Sigmoid colon (tissue), 7 donors: ENCODE measurements at places on chromosomes 5 and 9. TPM values are rescaled to one million over a fixed set of nuclear protein-coding genes. Genes with fewer than 3 reads are reported as not detected.

- no peak overlapping the region for H3K4me3 ChIP-seq
- no peaks in the 10 kb centered on the region for H3K36me3 ChIP-seq
- DNase-seq = no peak
- no peak overlapping the region for H3K27ac ChIP-seq
- no peaks in the 10 kb centered on the region for H3K27me3 ChIP-seq
- H3K4me1 ChIP-seq = no peaks in the 10 kb centered on the region
Measured at GRCh38 chr9:8946461-8946860, 1146.9 kb upstream of the DMAC1 start.

DNA sequence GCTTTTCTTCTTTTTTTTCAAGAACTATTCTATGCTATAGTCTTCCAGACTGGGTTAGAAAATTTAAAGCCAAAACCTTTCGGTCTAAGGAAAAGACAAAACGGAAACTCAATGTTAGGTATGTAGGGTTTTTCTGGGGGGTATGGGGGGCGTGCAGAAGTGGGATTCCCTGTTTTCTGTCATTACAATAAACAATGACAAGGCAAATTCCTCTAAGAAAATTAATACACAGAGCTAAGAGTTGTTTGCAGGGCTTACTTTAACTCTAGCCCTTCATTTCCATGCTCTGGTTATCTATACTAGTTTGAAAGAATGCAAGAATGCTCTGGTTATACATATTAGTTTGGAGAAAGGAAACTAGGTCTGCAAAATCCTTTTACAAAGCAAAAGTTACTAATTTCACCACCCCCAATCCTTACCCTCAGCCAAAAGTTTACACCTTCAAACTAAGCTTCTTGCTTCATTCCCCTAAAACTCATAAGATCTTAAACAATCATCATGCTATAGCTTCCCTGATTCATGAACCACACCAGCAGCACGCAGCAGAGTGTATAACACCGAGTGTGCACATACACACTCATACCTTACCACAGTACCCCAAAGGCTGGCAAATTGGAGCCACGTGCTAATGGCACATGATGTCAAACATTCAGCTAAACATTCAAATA lies 89.1 kb upstream of the NR5A1 start:
- H3K27me3 ChIP-seq = no peaks in the 10 kb centered on the region
- H3K27ac ChIP-seq = no peak overlapping the region
- no peak overlapping the region for H3K4me3 ChIP-seq
- no peaks in the 10 kb centered on the region for H3K4me1 ChIP-seq

- no peaks in the 10 kb centered on the region for H3K4me1 ChIP-seq
- H3K36me3 ChIP-seq = no peaks in the 10 kb centered on the region
- no peak overlapping the region for H3K4me3 ChIP-seq
- H3K27ac ChIP-seq = no peak overlapping the region
Measured at GRCh38 chr5:169132302-169132660, 168.7 kb downstream of the SLIT3 start.

DNA sequence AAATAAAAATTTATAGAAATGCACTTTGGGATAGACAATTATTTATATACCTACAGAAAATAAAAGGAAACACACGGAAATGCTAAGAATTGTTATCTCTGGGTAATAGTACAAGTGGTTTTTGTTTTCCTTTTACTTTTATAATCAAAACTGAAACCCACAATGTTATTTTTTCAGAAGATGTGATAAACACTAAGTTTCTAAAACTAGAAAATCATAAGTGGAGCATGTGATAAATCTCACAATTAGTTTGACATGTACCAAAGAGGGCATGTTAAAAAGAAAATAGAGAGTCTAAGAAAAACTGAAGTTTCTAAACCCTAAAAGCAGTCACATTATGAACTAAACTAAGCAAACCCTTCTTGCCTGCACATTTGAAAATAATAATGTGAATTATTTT lies 61.1 kb downstream of the OXCT1 start:
- no peaks in the 10 kb centered on the region for H3K4me1 ChIP-seq
- DNase-seq = no peak
- H3K36me3 ChIP-seq = peaks cover 3% of the 10 kb centered on the region
- H3K4me3 ChIP-seq = no peak overlapping the region

GRCh38 chr5:22928821-22929482 lies 75.8 kb upstream of the CDH12 start:
- no peak overlapping the region for H3K4me3 ChIP-seq
- no peaks in the 10 kb centered on the region for H3K27me3 ChIP-seq
- H3K36me3 ChIP-seq = no peaks in the 10 kb centered on the region
- H3K4me1 ChIP-seq = no peaks in the 10 kb centered on the region
- no peak for DNase-seq

GRCh38 chr9:132044176-132044875 lies 35.3 kb downstream of the MED27 start:
- H3K27me3 ChIP-seq = no peaks in the 10 kb centered on the region
- H3K4me1 ChIP-seq = no peaks in the 10 kb centered on the region
- no peak overlapping the region for H3K4me3 ChIP-seq
- H3K27ac ChIP-seq = no peak overlapping the region
- H3K36me3 ChIP-seq = no peaks in the 10 kb centered on the region

- no peak overlapping the region for H3K4me3 ChIP-seq
- H3K4me1 ChIP-seq = peaks cover 18% of the 10 kb centered on the region
- H3K27ac ChIP-seq = no peak overlapping the region
- no peaks in the 10 kb centered on the region for H3K27me3 ChIP-seq
- no peak for DNase-seq
Measured at GRCh38 chr5:135272311-135272805, 126.7 kb downstream of the MACROH2A1 start.

GLDC gene
- total RNA-seq = 1.2 TPM

LHX6 gene
- total RNA-seq = 4.7 TPM

P4HA2 gene
- 30.8 TPM for total RNA-seq

GADD45G gene
- total RNA-seq = 5.7 TPM
